ENCODE measurements at places on chromosomes 5 and 9.

- DNase-seq: peak; percentile 82
Measured at GRCh38 chr9:34612788-34613390, 992 bp upstream of the RPP25L start.

DNA sequence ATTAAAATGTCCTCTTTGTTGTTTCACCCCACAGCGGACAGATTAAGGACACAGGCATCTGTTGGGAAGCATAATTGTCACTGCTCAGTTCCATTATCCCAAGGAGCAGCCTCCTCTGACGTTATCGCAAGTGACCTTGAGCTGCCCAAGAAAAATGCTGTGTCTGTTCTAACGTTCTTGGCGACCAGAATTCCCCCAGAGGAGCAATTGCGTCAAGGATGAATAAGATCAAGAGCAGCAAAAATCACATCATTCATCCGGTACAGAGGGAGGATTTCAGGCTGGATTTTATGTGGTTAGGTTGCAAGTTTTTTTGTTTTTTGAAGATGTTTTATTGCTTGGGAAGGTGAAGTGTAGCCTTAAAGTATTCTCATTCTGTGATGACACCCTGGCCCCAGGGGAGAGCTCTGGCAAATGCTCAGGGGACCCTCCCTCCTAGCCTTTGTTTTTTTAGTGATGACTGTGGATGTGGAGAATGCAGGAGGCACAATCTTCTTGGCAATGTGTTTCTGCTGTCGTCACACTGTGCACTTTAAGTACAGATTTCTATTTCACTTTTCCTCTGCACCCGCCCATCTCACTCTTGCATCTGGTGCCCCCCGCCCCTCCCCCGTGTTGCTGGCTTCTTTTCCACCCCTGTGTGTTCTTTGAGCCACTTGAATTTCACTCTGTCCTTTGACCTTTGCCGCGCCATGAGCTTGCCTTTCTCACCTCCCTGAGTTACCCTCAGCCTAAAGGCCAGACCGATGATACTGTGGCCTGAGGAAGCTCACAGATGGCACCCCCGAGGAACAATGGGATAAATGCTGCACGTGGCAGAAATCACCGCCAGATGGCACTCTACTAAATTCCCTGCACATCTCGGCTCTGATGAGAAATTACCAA lies 308.5 kb downstream of the RAB3C start:
- peak; percentile 69 for DNase-seq

DNA sequence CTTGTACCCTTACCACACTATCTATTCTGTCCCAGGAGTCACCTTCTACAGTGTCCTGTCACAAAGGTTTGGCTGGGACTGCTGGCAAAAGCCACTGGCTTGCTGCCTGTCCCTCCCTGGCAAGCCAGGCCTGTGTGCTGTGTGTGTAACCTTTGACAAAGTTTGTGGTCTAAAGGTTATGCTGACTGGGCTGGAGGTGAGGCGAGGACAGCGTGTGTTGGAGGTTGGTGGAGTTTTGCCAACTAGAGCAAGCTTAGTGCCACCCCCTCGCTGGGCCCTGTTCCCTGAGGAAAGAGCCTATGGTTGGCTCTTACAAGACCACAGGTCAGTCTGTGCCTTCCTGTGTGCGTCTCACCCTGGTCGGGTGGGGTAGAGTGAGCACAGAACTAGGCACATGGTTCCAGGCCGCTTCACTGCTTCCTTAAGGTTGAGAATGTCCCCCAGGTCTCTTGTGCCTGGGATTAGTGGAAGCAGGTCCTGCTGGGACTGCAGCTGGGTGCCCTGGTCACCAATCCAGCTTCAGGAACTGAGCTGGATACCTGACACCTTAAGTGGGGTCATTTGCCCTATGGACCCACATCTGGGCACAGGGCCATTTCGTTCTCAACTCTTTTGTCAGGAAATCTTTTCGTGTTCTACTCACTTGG lies 152.2 kb downstream of the GADD45G start:
- no peak for DNase-seq

DNA sequence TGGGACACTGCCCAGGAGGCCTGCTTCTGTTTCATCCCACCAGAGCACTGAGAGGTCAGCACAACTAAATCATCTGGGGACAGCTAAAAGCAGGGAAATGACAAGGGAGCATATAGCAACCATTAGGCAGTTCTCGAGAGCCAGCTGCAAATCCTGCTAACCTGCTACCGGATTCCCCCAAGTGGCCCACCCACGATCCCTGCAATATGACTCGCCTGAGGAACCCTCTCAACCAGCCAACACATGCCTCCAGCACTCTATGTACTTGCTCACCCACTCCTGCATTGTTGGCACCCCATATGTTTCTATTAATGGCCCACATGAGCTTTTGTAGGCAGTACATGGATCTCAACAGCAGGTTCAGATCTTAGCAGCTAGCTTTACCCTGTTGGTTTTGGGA lies 326.0 kb downstream of the GABRG2 start:
- no peak for DNase-seq

DNA sequence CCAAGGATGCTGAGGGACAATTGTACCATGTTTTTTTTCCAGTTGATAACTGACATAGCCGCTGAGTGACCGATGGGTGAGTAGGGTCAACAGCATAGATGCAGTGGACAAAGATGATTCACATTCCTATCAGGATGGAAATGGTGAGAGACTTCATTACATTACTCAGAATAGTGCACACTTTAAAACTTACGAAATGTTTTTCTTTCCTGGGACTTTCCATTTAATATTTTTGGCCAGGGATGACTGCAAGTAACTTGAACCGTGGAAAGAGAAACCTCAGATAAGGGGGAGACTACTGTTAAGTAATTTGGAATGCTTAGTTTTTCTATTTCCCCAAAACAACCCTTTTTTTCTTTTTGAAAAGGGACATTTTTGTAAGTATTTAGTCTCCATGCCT lies 3.0 kb upstream of the TUSC1 start:
- no peak for DNase-seq

DNA sequence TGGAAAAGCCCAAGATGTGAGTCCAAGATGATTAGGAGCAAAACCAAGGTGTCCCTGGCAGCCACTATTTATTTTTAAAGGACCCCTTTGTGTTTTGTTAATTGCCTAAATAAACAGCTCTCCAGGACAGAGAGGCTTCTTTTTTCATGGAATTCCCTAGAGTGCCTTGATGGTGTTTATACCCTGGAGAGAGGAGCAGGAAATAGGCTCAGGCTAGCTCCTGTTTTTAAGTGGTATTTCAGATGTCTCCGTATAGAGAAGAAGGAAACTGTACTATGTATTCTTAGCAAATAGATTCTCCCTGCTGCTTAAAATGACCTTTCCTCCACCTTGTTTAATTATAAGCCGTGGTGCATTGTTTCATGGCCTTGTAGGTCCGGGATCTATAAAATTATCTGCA lies 292.4 kb downstream of the CD180 start:
- DNase-seq: no peak

DNA sequence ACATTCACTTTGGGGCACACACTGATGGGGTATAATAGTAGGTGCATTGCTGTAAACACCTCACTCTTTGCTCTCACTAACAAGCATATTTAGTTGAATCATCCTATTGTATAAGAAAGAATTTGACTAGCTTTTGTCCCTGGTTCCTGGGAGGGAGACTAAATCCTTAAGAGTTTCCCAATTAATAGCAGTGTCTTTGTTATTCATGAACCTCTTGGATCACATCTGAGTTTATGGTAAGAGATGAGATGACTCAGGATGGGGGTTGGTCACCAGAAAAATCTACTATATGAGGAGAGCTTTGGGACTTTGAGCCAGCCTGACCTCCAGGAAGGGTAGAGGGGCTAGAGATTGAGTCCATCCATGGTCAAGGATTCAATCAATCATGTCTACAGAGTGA lies 56.8 kb downstream of the PUM3 start:
- DNase-seq: no peak

GRCh38 chr9:91407580-91408318 lies 15.9 kb downstream of the NFIL3 start:
- no peak for DNase-seq

DNA sequence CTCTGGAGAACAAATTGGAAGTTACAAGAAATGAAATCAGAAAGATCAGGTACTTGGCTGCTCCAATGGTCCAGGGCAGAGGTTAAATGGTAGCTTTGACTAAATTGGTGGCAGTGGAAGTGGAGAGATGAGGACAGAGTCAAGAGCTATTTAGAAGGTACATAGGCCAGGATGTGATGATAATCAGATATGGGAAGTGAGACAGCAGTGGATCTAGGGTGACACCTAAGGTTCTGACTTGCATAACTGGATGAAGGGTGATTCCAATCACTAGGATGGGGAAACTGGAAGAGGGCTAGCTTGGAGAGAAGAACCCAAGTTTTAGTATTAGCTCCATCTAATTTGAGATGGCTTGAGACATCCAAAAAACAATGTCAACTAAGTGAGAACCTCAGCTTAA lies 24.0 kb upstream of the NDUFB6 start:
- no peak for DNase-seq

- no peak for DNase-seq
Measured at GRCh38 chr5:149830579-149830978, 100.5 kb downstream of the PPARGC1B start.

DNA sequence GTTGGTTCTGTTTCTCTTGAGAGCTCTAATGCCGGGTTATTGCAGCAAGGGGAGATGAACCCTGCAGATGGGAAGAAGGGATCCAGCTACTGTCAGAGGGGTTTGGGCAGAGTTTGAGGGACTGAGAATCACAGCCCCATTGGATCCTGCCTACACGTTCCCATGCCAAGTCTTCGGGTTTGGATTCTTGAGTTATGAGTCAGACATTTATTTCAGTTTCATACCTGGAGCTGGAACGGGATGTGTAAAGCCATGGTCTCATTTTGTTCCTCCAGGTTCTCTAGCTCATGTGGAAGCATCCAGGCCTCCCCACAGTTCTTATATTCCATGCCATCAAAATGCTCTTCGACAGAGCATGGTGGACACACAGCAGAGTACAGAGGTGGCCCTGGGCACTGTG lies 275.4 kb upstream of the IRX4 start:
- DNase-seq: no peak

- peak; percentile 39 for DNase-seq
Measured at GRCh38 chr9:33287087-33287490, 3.2 kb upstream of the NFX1 start.

- DNase-seq: no peak
Measured at GRCh38 chr9:109108318-109108717, 11.4 kb downstream of the TMEM245 start.

DNA sequence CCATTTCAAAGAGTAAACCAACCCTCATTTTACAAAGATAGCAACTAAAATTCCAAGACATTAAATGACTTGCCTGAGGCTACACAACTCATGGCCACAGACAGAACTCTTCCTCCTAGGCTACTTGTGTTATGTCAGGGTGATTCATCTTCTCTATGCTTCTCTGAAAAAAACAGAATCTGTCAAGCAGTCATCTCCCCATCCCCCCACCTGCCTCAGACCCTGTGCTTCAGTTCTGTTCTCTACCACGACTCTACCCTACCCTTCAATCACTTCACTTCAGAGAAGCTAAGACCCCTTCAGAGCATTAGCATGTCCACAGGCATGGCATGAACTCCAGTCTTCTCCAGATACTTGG lies 277.7 kb upstream of the PTGER4 start:
- DNase-seq: peak; percentile 53

DNA sequence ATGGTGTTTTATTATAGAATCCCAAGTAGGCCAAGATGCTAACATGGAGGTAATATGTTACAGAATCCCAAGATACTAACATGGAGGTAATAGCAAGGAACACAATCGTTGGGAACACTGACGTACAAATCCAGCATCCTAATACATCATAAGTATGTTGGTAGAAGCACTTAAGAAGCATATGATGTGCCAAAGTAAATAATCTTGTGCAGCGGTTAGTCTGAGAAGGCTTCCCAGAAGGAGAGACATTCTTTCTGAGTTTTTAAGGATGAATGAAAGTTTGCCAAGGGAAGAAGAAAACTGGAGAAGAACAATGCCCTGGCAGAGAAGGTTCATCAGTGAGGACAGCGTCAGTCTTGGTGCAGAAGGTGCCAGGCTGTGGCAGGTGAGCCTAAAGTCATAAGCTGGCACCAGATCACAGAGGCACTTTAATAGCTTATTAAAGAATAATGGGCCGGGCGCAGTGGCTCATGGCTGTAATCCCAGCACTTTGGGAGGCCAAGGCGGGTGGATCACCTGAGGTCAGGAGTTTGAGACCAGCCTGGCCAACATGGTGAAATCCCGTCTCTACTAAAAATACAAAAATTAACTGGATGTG lies 294.5 kb upstream of the PIK3R1 start:
- no peak for DNase-seq

GRCh38 chr5:14063138-14063537 lies 80.0 kb upstream of the TRIO start:
- DNase-seq: no peak

DNA sequence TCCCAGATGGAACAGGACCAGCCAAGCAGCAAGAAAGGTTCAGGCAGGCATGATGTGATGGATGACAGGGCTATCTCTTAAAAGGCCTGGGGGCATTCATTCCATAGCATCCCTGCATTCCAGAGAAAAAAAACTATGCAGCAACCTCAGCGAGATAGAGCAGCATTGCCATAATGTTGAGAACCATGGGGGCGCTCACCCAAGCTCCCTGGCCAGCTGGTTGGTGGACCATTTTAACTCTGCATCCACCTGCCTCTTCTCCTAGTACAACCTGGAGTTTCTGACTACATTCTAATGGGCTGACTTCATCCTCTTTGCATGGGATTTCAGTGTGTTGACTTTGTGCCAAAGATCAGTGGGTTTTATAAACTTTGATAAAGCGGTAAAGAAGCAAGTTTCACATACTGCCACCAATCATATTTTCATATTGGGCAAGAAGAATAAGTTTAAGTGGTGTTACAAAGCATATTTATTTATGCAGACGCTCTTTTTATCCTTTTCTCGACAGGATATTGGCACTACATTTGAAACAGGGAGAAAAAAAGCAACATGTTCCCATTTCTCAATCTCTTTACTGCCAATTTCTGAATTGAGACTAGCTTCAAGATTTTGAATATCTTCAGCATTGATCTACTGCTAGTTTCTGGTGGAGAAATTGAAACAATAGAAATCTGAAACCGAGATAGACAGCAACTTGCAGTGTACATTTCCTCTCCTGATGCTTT lies 378.3 kb upstream of the WWC1 start:
- no peak for DNase-seq

GRCh38 chr9:90420768-90421513 lies 221.7 kb downstream of the DIRAS2 start:
- no peak for DNase-seq

GRCh38 chr9:125883565-125884217 lies 136.5 kb downstream of the PBX3 start:
- DNase-seq: no peak

DNA sequence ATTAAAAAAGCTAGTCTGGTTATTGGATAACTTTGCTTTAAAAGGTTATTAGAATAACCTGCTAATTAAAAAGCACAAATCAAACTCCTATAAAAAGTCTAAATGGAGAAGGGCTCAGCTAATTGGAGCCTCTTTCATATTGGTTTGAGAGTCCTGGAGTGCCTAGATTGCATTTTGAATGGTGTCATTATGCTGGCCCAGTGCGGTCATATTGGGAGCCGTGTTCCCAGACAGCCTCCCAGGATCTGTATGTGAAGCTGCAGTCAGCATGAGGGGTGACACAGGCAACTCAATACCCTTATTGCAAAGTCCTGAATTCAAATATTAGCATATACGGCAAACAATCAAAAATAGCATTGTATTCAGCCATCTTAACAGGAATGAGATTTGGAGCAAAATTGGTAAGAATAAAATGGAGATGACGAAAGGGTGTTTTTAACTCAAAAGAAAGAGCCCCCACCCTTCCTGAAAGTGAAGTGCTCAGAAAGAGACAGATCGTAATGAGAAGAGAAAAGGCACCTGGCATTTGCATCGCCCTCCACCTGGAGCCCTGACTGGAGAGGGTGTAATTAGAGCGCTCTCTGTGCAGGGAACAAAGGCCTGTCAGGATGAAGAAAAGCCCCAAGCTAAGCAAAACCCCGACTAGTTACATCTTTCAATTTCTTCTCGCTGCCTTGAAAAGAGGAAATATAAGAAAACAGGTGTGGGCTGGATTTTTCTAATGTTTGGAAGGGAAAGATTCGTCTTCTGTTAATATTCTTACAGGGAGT lies 621.0 kb upstream of the ADAMTS16 start:
- no peak for DNase-seq

All from activated naive CD8-positive, alpha-beta T cell treated with anti-CD3 and anti-CD28 coated beads, Interleukin-2, amount 50 U/mL, for 24 hours (primary cell).